ENCODE measurements at places on chromosomes 3 and 15.

- no peak for DNase-seq
Observed at GRCh38 chr3:141402476-141403171, 34.3 kb downstream of the ZBTB38 start.

GRCh38 chr3:38655708-38656300, 6.3 kb upstream of the SCN5A start:
- DNase-seq = peak; percentile 62

GRCh38 chr3:117463276-117464115, 753.9 kb downstream of the TUSC7 start:
- no peak for DNase-seq

GRCh38 chr3:154244644-154245043, 79.6 kb downstream of the DHX36 start:
- DNase-seq = no peak

GRCh38 chr3:166478356-166478755, 641.1 kb upstream of the BCHE start:
- DNase-seq = no peak

DNA sequence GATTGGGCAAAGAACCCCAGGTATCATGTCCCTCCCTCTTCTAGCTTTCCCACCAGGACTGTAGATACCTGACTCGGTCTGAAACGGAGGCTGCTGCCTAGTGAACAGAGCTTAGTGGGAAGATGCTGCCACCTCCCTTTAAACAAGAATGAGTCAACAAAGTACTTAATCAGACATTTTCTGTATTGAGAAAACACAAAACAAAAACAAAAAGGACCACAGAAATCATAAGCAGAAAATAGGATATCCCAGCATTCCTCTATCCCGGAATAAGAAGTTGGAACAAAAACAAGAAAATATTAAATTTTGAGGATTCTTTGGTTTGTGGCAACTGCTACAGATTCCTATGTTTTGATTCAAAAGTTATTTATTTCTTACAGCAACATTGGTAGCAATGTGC, 51.7 kb upstream of the COL8A1 start:
- DNase-seq = no peak

DNA sequence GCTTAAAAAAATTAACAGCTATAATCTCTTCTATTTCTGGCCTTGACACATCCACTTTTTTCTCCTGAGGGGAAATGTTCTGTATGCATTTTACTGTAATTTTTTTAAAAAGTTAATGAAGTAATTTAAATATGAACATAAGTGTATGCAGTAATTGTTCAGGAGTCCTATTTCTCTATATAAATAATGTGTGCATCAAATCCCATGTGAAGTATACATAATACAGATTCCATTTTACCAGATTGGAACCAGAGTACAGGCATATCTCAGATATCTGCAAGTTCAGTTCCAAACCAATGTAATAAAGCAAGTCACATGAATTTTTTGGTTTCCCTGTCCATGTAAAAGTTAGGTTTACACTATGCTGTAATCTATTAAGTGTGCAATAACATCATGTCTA, 26.6 kb downstream of the CCPG1 start:
- DNase-seq = no peak

GRCh38 chr15:52104532-52105004, 8.0 kb downstream of the BCL2L10 start:
- no peak for DNase-seq

- DNase-seq = no peak
Observed at GRCh38 chr15:98067339-98067738, 106.8 kb downstream of the ARRDC4 start.

DNA sequence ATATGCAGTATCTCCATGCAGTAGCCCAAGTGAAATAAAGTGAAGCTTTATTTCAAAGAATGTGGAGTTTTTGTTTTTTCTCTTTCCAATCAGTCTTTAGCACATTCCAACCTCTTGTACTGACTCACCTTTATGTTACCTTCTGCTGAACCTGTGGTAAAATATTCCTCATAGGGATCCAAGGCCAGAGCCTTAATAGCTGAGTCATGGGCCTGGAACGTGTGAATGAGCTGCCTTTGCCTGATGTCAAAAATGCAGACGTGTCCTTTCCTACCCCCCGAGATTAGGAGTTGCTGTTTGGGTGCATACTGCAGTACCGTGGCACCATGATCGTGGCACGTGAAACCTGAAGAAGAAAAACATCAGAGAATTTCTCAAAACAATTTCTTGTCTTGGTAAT, 108.5 kb downstream of the GLDN start:
- DNase-seq = no peak

DNA sequence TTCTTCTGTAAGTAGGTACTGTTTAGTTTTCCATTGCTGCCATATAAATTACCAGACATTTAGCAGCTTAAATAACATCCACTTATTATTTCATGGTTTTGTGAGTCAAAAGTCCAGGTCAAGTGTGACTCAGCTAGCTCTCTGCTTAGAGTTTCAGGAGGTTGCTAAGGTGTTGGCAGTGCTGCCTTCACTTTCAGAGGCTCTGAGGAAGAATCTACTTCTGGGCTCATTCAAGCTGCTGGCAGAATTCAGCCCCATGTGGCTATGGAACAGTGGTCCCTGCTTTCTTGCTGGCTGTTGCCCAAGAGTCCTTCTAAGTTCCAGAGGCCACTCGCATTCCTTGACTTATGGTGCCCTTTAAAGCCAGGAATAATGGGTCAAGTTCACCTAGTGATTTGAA, 4.5 kb downstream of the CFAP44 start:
- DNase-seq = no peak

DNA sequence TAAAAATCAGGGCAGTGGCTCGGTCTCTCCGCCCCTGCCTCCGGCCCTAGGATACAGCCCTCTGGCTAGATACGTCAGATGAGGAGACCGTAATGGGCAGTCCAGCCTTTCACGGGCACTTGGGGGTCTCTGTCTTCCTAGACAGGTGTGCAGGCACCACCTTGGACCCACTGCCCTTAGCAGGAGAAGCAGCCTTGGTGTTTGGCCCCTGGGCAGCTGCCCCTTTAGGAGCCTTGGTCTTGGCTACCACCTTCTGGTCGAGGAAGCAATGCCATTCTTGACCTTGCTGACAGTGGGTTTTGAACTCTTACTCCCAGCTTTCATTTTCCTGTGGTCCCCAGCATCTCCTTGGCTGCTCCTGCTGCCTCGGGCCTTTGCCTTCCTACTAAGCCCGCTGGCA, 149.7 kb upstream of the FRMD4B start:
- no peak for DNase-seq
